ENCODE measurements at places on chromosomes 5 and 9.
A peak's percentile ranks its signal among the peaks of the same experiment; 100 is the strongest.

GRCh38 chr9:100308965-100309564 is 43.7 kb downstream of the TEX10 start:
- DNase-seq: no peak

- DNase-seq: no peak
Measured at GRCh38 chr5:58724992-58725391, 142.1 kb downstream of the RAB3C start.

DNA sequence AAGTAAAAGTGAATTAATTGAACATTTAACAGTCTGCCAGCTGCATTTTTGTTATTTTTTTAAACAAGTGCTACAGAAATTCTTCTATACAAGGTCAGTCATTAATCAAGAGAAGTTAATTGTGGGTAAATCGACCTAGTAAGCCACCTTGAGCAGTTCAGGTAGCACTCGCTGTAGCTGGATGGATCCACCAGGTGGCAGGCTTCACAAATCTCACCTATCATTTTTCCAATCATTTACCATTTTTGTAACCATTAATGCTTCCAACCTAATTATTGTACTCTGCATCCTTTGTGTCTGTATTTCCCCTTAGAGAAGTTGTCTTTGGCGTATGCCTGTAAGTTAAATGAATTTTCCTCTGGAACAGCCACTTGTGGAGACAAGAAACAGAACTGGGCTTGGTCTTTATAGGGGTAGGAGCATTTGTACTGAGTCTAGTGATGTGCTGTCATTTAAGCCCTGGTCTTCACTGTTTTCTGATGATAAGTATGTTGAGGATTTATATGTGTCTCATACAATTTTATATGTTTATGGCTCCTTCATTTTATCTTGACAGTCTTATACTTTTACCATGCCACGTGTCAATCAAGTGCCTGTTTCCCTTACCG is 39.5 kb downstream of the CD180 start:
- DNase-seq: no peak

- no peak for DNase-seq
Measured at GRCh38 chr9:80831751-80832150, 857.6 kb downstream of the TLE1 start.

DNA sequence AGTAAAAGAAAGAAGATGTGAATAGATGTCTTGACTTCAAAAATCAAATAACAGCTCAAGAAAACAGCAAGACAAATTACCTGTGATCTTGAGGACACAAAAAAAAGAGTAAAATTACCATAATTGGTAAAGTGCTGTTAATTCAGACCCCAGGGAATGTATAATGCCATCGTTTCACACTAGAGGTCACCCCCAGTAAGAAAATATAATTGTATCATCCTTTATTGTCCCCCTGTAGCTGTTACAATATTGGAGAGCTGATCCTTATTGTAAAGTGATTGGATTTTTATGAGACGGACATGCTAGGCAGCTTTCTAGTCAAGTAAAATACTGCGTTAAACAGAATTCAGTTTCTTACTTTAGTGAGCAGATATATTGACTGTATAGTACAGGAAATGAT is 377.0 kb downstream of the TLE1 start:
- no peak for DNase-seq

DNA sequence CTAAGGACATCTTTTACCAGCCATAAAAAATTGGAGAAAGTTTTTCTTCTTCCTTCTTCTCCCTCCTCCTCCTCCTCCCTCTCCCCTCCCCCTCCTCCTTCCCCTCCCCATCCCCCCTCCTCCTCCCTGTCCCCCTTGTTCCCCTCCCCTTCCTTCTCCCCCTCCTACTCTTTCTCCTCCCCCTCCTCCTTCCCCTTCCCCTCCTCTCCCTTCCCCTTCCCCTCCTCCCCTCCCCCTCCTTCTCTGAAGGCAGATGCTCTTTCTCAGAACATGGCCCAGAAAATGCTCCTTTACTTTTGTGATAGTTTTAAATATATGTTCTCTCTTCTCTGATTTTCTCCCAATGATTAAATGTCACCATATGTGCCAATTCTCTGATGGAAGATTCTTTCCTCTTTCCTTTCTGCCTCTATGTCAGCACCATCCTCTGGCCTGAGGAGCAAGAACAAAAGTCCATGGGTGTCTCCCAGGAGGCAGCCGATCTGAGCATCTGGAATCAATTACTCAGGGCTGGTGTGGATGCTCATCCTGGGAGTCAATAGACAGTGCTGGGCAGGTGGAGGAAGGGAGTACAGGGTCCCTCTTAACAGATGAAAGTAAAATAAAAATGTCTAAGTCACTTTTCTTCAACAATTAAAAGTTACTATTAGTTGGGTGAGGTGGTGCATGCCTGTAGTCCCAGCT is 63.0 kb upstream of the GNA14 start:
- no peak for DNase-seq

GRCh38 chr5:73668017-73668416 is 42.0 kb downstream of the ARHGEF28 start:
- DNase-seq: no peak

GRCh38 chr9:95327239-95327865 is 9.8 kb upstream of the FANCC start:
- no peak for DNase-seq

DNA sequence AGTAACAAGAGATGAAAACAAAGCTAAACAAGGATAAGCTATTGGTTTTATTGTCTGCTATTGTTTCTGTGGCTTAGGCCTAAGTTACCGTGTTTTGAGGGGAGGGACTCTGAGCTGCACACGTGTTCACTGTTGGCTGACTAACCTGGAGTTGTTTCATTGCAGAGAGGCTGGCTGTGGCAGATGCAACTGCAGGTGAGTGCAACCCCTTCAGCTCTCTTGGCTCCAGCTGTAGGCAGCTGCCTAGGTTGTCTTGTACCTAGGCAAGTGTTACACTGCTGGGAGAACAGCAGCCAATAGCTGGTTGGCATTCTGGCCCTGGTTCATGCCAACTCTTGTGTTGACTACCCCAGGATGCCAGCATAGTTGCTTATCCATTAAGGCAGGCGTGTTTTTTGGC is 17.6 kb upstream of the MATR3 start:
- DNase-seq: no peak

- peak; percentile 27 for DNase-seq
Measured at GRCh38 chr5:41869151-41869723, 988 bp downstream of the OXCT1 start.

GRCh38 chr5:178627259-178627598 is 379 bp upstream of the CLK4 start:
- no peak for DNase-seq

- DNase-seq: no peak
Measured at GRCh38 chr5:59346982-59347381, 546.5 kb downstream of the PDE4D start.

DNA sequence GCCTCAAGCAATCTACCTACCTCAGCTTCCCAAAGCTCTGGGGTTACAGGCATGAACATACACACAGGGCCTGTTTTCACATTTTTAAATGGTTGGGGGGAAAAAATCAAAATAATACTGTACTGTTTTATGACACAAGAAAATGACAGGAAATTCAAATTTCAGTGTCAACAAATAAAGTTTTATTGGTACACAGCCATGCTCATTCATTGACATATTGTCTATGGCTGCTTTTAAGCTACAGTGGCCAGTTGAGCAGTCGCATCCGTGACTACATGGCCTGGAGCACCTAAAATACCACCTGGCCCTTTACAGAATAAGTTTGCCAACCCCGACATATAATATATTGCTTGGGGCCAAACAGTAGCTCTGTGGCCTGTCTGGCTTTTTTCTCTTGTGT is 56.4 kb upstream of the GGTA1 start:
- no peak for DNase-seq

- DNase-seq: no peak
Measured at GRCh38 chr9:13149454-13149853, 130.0 kb downstream of the MPDZ start.

DNA sequence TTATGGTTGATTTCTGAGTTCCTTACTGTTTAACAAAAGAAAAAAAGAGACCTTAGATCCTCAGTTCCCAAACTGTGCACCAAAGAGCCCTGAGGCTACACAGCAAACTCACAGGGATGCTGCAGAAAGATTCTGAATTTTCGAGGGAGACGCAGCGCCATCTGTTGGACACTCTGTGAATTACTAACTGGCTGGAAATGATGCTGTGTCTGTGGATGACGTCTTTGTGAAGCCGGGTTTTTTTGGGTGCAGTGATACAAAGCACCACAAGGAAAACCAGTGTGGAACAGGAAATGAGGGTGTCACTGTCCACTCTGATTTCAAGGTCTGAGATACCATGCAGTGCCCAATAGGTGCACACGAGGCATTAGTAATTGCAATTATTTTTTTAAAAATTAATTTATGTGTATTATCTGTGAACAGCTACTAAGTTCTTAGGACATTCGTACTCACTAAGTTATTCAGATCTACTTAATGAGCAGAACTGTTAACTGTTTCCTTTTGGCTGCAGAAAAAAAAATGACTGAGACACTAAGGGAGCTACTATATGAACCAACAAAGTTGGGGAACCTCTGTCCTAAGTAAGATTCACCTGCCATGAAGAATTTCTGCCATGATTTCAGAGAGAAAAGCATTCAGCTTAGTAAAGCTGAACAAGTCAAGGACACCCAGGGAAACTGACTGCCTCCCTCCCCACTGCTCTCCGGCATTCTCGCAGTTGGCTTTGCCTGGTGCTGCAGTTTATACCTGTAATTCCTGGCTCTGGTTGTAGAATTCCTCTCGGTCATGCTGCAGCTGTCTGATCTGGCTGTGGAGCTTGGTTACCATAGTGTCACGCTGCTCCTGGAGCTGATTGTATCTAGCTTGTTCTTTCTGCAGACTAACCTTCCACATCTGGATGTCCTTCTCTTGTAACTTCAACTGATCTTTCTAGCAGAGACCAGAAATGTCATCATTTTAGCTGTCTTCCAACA is 23.4 kb downstream of the SPACA9 start:
- peak; percentile 51 for DNase-seq

DNA sequence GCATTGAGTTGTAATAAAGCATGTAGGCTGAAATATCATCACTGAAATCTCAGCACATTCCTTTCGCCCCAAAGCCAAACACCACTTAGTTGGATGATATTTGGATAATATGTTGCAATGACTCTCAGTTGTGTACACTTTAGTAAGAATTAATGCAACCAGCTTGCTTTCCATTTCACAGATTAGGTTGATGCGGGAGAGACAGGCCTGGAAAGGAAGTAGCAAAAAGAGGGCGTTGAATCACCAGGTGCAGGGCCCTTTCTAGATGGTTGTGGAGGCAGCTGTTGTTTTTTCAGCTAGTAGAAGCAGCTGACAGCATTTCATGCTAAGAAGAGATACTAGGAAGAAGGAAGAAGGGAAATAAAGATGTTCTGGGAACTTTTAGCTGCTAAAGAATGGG is 30.9 kb downstream of the DMRT3 start:
- no peak for DNase-seq

GRCh38 chr5:76576450-76576849 is 46.8 kb downstream of the F2RL2 start:
- DNase-seq: no peak
